ENCODE measurements at places on chromosomes 1 and 21. TPM values are rescaled to one million over a fixed set of nuclear protein-coding genes. Genes with fewer than 3 reads are reported as not detected.

- H3K36me3 ChIP-seq, result no peaks in the 10 kb centered on the region
- no peaks in the 10 kb centered on the region for H3K4me1 ChIP-seq
- H3K4me3 ChIP-seq, result no peak overlapping the region
- H3K27me3 ChIP-seq, result no peaks in the 10 kb centered on the region
- DNase-seq, result no peak
These were observed 348.4 kb upstream of the C1orf87 start for GRCh38 chr1:60421965-60422364.

- H3K4me3 ChIP-seq, result no peak overlapping the region
- no peaks in the 10 kb centered on the region for H3K27me3 ChIP-seq
- no peak for DNase-seq
- peaks cover 18% of the 10 kb centered on the region for H3K36me3 ChIP-seq
These were observed 37.6 kb downstream of the DUSP10 start for GRCh38 chr1:221704306-221704705.

DNA sequence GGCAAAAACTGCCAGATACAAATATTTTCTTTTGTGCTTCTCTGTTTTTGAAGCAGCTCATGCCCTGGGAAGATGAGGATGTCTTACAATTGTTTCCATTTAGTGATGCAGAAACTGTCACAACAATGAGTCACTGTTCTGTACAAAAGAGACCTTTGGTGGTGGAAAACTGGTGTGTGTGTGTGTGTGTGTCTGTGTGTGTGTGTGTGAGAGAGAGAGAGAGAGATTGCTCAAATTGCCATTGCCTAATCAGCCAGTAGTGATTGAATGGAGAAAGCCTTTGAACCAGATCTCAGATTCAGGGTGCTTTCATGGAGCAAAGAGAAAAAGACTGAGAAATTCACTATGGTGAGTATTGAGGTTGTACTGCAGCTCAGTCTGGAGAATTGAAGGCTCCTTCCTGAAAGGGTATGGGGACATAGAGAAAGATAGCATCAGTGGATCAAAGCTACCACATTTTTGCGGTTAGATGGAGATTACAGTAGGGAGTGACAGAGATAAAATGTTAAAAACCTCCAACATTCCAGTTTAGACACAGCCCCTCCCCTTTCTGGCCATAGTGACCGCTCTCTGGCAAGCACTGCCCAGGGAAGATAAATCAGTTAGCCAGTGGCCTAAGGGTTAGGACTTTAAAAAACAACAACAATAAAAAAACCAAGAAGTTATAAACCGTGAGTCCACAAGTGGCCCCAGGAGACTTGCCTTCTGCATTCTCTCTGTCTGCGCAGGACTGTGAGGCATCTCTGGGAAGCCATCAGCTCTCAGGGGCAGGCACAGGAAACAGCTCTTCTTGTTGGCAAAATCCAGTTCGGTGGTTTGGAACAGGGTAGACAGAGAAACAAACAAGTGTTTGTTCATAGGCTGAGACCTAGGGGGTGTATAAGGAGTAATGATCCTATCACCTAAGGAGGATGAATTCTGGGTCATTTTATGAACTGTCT lies 406.5 kb downstream of the DUSP10 start:
- H3K36me3 ChIP-seq, result no peaks in the 10 kb centered on the region
- H3K27me3 ChIP-seq, result no peaks in the 10 kb centered on the region
- no peak for DNase-seq
- peaks cover 35% of the 10 kb centered on the region for H3K4me1 ChIP-seq
- peak overlapping the region; percentile 55 for H3K27ac ChIP-seq

Gene ORC1
- total RNA-seq, result 0.36 TPM

GRCh38 chr1:196007763-196008162 lies 600.5 kb downstream of the KCNT2 start:
- no peaks in the 10 kb centered on the region for H3K36me3 ChIP-seq
- H3K4me1 ChIP-seq, result no peaks in the 10 kb centered on the region
- H3K27me3 ChIP-seq, result no peaks in the 10 kb centered on the region
- H3K27ac ChIP-seq, result no peak overlapping the region
- DNase-seq, result no peak
- H3K4me3 ChIP-seq, result no peak overlapping the region

DNA sequence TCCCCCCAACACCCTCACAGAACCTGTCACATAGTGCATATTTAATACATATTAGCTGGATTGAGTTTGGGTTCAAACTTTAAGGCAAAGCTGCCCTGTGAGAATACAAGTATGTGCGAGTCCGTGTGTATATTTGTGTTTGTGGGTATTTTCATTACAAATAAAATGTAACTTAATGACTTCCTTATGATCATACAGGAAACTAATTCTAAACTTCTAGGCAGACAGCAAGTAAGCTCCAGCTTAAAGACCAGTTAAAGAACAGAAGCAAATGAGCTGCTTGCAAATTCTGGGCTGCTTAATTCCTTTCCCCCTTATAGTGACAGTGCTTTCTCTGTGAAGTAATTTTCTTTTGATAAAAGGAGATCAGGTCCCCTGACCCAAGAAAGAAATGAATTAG lies 437.6 kb downstream of the TTLL7 start:
- DNase-seq, result no peak
- no peak overlapping the region for H3K4me3 ChIP-seq
- H3K27ac ChIP-seq, result no peak overlapping the region
- H3K36me3 ChIP-seq, result no peaks in the 10 kb centered on the region
- H3K27me3 ChIP-seq, result no peaks in the 10 kb centered on the region

- no peak overlapping the region for H3K27ac ChIP-seq
- DNase-seq, result peak; percentile 38
- H3K36me3 ChIP-seq, result no peaks in the 10 kb centered on the region
- H3K4me1 ChIP-seq, result peaks cover 11% of the 10 kb centered on the region
- H3K4me3 ChIP-seq, result no peak overlapping the region
- H3K27me3 ChIP-seq, result peaks cover 10% of the 10 kb centered on the region
These were observed 16.7 kb upstream of the TTLL10 start for GRCh38 chr1:1157033-1157365.

GRCh38 chr1:5733596-5733995 lies 258.6 kb downstream of the NPHP4 start:
- H3K36me3 ChIP-seq, result no peaks in the 10 kb centered on the region
- no peaks in the 10 kb centered on the region for H3K4me1 ChIP-seq
- no peak overlapping the region for H3K27ac ChIP-seq
- H3K4me3 ChIP-seq, result no peak overlapping the region

Gene EFNA1
- total RNA-seq, result 33.7 TPM

Gene FMOD
- 9.9 TPM for total RNA-seq

DNA sequence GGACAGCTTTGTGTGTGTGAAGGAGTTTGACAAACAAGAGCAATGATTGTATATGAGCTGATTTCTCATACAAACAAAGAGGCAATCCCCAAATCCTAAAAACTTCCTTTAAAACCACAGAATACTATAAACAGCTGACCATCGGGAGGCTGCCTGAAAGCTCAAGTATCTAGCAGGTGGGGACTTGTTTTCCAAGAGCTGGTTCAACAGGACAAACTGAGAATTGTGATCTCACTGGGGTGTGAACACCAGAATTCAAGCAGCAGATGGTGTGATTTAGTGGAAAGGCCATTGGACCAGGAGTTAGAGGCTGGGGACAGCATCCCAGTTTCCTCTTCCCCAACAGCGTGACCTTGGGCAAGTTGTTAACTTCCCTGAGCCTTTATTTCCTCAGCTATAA lies 13.9 kb downstream of the LMX1A start:
- H3K36me3 ChIP-seq, result no peaks in the 10 kb centered on the region
- DNase-seq, result no peak
- no peak overlapping the region for H3K27ac ChIP-seq

Gene SH3BGR
- 126 TPM for total RNA-seq

- peaks cover 21% of the 10 kb centered on the region for H3K4me1 ChIP-seq
- no peaks in the 10 kb centered on the region for H3K36me3 ChIP-seq
- H3K27me3 ChIP-seq, result no peaks in the 10 kb centered on the region
- no peak overlapping the region for H3K27ac ChIP-seq
- no peak overlapping the region for H3K4me3 ChIP-seq
These were observed 19.7 kb downstream of the STPG1 start for GRCh38 chr1:24393892-24394291.

- no peaks in the 10 kb centered on the region for H3K27me3 ChIP-seq
- no peaks in the 10 kb centered on the region for H3K36me3 ChIP-seq
- H3K4me3 ChIP-seq, result no peak overlapping the region
- H3K4me1 ChIP-seq, result no peaks in the 10 kb centered on the region
- H3K27ac ChIP-seq, result no peak overlapping the region
- no peak for DNase-seq
These were observed 17.8 kb downstream of the COL24A1 start for GRCh38 chr1:86138746-86139145.

DNA sequence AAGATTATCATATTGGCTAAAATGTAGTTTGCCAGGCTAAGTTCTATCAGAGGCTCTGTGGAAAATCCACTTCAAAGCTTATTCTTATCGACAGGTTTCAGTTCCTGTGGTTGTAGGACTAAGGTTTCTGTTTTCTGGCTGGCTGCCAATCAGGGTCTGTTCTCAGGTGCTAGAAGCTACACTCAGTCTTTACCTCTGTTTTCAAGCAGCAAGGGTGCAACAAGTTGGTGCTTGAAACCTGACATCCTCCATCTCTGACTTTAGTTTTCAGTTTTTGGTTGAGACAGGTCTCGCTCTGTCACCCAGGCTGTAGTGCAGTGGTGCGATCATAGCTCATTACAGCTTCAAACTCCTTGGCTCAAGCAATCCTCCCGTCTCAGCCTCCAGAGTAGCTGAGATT lies 15.3 kb upstream of the TMCO2 start:
- H3K36me3 ChIP-seq, result peaks cover 43% of the 10 kb centered on the region
- H3K4me1 ChIP-seq, result no peaks in the 10 kb centered on the region
- H3K27ac ChIP-seq, result no peak overlapping the region
- H3K27me3 ChIP-seq, result no peaks in the 10 kb centered on the region
- H3K4me3 ChIP-seq, result no peak overlapping the region

Gene KANK4
- total RNA-seq, result 0.61 TPM

- H3K27ac ChIP-seq, result no peak overlapping the region
- no peaks in the 10 kb centered on the region for H3K27me3 ChIP-seq
- H3K4me3 ChIP-seq, result no peak overlapping the region
- no peak for DNase-seq
- H3K4me1 ChIP-seq, result no peaks in the 10 kb centered on the region
These were observed 6.5 kb upstream of the CELA2B start for GRCh38 chr1:15469361-15469760.

DNA sequence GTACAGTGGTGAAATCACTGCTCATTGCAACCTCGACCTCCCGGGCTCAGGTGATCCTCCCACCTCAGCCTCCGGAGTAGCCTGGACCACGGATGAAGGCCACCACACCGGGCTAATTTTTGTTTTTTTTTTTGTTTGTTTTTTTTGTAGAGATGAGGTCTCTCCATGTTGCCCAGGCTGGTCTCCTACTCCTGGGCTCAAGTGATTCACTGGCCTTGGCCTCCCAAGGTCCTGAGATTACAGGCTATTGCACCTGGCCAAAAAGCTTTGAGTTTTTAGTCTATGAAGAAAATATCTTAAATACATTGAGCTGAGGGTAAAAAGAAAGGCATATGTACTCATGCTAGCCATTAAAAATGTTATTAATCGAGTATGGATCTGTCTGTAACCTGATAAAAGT lies 3.6 kb downstream of the TMEM50A start:
- no peaks in the 10 kb centered on the region for H3K36me3 ChIP-seq
- DNase-seq, result no peak
- H3K4me3 ChIP-seq, result no peak overlapping the region
- peaks cover 3% of the 10 kb centered on the region for H3K4me1 ChIP-seq

Gene SYNC
- total RNA-seq, result 23.2 TPM

Gene PALMD
- total RNA-seq, result 97.1 TPM

GRCh38 chr1:97245026-97245425 lies 523.4 kb downstream of the PTBP2 start:
- H3K4me3 ChIP-seq, result no peak overlapping the region
- no peak overlapping the region for H3K27ac ChIP-seq
- no peaks in the 10 kb centered on the region for H3K36me3 ChIP-seq
- H3K27me3 ChIP-seq, result no peaks in the 10 kb centered on the region
- no peak for DNase-seq
- H3K4me1 ChIP-seq, result no peaks in the 10 kb centered on the region

DNA sequence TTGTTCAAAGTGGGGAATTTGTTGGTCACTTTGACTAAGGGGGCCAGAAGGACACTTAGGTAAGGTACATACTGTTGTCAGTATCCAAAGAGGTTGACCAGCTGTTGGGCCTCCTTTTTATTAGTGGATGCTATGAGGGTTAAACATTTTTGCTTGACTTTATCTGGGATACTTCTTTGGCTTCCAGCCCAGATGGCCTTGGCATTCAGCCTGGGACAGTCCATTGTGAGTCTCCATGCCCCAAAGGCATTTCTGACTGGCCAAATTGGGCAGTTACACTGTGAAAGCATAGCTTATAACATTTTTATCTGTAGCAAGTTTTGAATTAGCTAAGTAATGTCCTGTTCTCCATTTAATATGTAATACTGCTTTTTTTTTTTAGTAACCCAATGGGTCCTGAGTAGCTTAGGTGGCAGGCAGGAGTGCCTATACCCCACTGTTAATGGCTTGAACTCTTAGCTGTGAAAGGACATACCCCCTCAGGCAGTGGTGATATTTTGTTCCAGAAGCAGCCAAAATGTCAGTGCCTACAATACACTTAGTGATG lies 35.4 kb upstream of the CD1D start:
- DNase-seq, result peak; percentile 84
- no peak overlapping the region for H3K4me3 ChIP-seq
- no peaks in the 10 kb centered on the region for H3K27me3 ChIP-seq
- H3K36me3 ChIP-seq, result no peaks in the 10 kb centered on the region

Gene RGS1
- total RNA-seq, result 7.2 TPM

- DNase-seq, result peak; percentile 36
- H3K27ac ChIP-seq, result no peak overlapping the region
- no peaks in the 10 kb centered on the region for H3K4me1 ChIP-seq
- H3K27me3 ChIP-seq, result no peaks in the 10 kb centered on the region
These were observed 134.5 kb downstream of the HHIPL2 start for GRCh38 chr1:222413436-222413835.

GRCh38 chr1:53362851-53363642 lies 35.2 kb upstream of the LRP8 start:
- H3K36me3 ChIP-seq, result no peaks in the 10 kb centered on the region
- H3K27ac ChIP-seq, result no peak overlapping the region

Gene SPRR4
- total RNA-seq, result not detected

Gene FBXO44
- 10.1 TPM for total RNA-seq

Gene CYP4A22
- not detected for total RNA-seq

DNA sequence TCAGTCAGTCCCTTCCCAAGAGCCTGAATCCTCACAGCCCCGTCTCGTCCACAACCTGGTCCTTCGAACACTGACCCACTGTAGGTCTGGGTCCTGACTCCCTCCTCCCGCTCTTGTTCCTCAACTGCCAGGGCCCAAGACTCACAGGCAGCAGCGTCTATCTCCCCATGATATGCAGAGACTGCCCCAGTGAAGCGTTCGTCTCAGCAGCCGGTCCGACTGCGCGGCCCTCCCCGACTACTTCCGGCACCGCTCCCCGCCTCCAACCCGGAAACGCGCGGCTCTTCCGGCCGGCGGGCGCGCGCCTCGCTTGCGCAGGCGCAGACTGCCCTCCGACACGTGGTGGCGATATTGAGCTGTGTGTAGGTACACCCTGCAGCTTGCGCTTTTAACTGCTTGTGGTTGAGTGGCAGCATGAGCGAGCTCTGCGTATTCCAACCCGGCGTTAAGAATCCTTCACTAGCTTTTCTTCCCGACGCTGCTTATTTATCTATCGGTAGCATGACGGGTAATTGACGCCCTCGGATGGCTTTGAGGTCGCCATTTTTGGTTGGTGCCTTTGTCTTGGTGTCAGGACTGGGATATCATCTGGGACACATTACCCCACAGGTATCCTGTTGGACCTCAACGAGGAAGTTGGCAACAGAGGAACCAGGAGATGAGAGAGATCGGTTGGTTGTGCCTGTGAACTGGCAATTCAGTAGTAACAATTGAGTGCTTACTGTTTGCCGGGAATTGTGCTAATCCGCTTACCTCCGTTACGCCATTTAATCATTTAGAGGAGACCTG lies at the start of gene TAF12:
Gene TAF12 (minus strand): TSS at position 221 of the 789 bp plus-strand sequence. CDS start 20,986 bp downstream, outside the sequence.
- H3K36me3 ChIP-seq, result no peaks in the 10 kb centered on the region
- H3K27ac ChIP-seq, result peak within 1 kb of the TSS; percentile 92
- H3K27me3 ChIP-seq, result no peaks in the 10 kb centered on the region
- peaks cover 38% of the 10 kb centered on the region for H3K4me1 ChIP-seq
- peak within 1 kb of the TSS; percentile 81 for H3K4me3 ChIP-seq
- peak; percentile 92 for DNase-seq

Measured in heart right ventricle (tissue), 16 donors.